Activated effector memory CD4-positive, alpha-beta T cell treated with Interleukin-2 at 50 U/mL for 16 hours (primary cell): ENCODE measurements at places on chromosomes 7 and 10.

GRCh38 chr7:158240801-158241200 lies 346.8 kb downstream of the PTPRN2 start:
- DNase-seq, result no peak

- no peak for DNase-seq
These were observed 94.8 kb upstream of the CDK13 start for GRCh38 chr7:39855325-39855674.

- no peak for DNase-seq
These were observed 4.9 kb downstream of the PTEN start for GRCh38 chr10:87868277-87868676.

DNA sequence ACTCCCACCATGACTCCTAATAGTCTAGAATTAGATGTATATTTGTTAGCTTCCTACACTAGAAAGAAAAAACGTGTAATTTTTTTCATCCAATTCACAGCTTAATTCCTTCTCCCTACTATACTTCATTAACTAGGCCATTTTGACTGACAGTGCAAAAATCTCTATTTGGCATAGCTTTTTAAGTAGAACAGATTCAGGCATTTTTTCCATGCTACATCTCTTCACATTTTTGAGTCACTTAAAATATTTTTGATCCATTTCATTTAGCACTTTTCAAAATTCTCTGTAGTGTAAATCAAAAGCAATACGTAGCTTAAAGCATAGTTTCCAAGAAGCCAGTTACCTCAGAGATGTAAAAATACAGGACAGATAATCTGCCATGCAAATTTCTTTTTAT lies 391.1 kb upstream of the NPVF start:
- no peak for DNase-seq

DNA sequence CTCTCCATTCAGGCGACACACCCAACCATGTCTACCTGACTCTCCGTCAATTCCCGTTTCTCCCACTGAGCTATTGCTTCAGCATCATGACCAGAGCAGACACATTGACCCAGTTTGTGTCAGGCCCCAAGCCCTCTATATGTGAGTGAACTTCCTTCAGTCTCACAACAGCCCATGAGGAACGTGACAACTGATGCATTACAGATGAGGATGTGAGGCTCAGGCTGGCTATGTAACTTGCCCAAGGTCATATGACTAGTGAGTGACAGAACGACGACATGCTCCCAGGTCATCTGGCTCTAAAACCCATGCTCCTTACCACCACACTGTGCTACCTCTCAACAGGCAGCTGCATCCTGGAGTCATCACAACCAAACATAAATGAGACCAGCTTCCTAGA lies 3.7 kb downstream of the TMEM140 start:
- DNase-seq, result no peak

- DNase-seq, result no peak
These were observed 71.3 kb upstream of the VWC2 start for GRCh38 chr7:49702099-49702498.

GRCh38 chr7:137120690-137121089 lies 222.8 kb downstream of the PTN start:
- no peak for DNase-seq

GRCh38 chr10:93921338-93921737 lies 27.6 kb downstream of the SLC35G1 start:
- DNase-seq, result no peak

DNA sequence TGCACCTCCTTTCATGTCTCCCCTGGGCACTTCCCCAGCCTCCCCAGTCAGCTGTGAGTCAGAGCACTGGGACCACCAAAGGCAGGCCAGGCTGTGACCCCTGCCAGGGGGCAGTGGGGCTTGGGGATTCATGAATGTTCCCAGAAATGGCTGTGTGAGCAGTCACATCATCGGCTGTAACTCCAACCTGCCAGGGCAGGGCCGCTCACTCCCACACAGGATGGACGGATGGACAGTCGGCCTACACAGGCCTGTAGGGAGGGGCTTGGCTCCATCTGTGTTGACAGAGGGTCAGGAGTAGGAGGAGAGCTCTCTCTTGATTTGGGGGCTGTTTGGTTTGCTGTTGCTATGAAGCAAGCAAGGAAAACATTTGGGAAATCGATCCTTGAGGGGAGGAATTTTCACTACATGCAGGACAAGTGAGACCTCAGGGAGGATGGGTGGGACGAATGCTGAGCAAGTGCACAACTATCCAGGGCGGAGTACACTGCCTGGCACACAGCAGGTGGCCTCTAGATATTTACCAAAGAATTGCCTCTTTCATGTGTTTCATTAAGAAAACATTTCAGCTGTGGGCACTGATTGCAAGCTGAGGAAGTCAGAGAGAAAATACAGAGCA lies 2.9 kb upstream of the IGFBP1 start:
- no peak for DNase-seq

GRCh38 chr10:49338604-49339003 lies 39.6 kb downstream of the C10orf71 start:
- DNase-seq, result no peak

GRCh38 chr7:125654076-125654475 lies 724.5 kb upstream of the POT1 start:
- no peak for DNase-seq

GRCh38 chr7:29626730-29627129 lies 63.1 kb downstream of the PRR15 start:
- no peak for DNase-seq

DNA sequence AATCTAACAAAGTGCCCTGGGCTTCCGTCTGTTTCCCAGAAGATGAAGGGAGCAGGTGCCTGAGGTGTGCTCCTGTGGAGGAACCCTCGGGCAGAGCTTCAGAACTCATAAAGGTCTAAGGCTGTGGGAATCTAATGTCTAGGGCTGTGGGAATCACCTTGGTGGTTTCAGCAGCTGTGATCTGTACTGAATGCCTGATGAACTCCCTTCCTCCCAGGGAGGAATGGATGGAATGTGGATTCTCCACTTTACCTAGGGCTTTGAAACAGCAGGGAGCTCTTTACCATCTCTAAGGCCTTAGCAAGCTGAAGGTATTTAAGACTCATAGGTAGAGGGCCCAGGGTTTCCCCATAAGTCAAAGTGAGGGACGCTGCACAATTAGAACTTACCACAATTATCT lies 36.0 kb upstream of the SEMA3E start:
- DNase-seq, result no peak

DNA sequence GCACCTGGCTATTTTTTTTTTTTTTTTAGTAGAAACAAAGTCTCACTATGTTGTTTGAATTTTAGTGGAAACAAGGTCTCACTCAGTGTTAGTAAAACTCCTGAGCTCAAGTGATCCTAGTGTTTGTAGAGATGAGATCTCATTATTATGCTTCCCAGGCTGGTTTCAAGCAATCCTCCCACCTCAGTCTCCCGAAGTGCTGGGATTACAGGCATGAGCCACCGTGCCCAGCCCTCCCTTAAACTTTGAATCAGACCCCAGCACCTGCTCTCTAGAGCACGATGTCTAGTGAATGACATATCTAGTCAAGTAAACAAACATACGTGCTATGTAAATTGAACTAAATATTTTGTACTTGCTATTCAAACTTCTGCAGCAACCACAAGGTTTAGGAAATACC lies 105.6 kb upstream of the MYO3A start:
- no peak for DNase-seq

DNA sequence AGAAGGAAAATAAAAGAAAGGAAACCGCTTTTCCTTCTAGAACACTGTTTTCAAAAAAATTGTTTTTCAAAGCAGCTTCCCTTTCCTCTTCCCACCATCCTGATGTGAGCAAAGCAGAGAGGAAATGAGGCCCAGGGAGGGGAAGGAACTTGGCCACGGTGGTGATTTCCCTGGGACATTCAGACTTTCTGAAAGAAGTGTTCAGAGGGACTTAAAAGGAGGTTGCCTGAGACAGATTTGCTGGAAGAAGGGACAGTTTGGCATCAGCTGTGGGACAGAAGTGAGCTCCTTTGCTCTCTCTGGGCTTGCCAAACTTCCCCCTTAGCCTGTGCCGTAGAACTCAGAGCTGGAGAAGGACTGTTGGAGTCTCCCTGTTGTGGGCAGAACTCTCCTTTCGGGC lies 30.3 kb downstream of the ADCYAP1R1 start:
- no peak for DNase-seq

- no peak for DNase-seq
These were observed 12.7 kb upstream of the AGR2 start for GRCh38 chr7:16817536-16817935.

GRCh38 chr10:1089017-1089689 lies 33.0 kb downstream of the WDR37 start:
- DNase-seq, result no peak

DNA sequence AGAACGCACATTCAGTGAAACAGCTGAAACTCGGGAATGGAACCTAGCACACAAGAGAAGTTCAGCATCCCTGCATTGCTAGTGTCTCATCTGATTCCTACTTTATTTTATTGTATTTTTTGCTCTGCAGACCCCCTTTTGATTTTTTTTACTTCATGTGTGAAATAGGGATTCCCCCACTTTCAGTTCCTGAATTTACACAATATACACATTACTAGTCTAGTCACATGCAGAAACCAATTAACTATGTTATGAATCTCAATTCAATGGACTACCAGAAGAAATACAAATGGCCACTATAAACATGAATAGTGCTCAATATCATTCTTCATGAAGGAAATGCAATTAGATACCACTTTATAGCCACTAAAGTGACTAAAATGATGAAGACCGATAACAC lies 386.1 kb upstream of the COBL start:
- DNase-seq, result no peak

- no peak for DNase-seq
These were observed 70.8 kb upstream of the UCN3 start for GRCh38 chr10:5293691-5294550.

- no peak for DNase-seq
These were observed 5.2 kb upstream of the KIF5B start for GRCh38 chr10:32061440-32061839.

GRCh38 chr7:37452346-37452745 lies 3.7 kb upstream of the ELMO1 start:
- DNase-seq, result no peak

GRCh38 chr7:40836218-40836617 lies 701.4 kb downstream of the SUGCT start:
- DNase-seq, result no peak

DNA sequence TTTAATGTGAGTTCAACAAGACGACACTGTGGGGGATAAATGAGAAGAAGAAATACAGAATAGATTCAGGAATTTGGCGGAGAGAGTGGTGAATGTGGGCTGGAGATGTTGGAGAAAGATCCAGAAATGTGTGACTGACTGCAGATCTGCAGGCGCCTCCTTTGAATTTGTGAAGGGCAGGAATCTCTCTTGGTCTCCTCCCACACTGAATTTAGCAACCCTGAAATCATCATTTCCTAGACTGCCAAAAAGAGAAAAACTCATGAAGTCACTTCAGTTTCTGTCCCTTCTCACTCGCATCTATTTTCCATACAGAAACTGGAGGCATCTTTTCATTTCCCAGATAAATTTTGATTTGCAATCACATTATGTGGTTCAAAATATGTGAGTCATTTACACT lies 128.7 kb downstream of the GNAI1 start:
- DNase-seq, result no peak

DNA sequence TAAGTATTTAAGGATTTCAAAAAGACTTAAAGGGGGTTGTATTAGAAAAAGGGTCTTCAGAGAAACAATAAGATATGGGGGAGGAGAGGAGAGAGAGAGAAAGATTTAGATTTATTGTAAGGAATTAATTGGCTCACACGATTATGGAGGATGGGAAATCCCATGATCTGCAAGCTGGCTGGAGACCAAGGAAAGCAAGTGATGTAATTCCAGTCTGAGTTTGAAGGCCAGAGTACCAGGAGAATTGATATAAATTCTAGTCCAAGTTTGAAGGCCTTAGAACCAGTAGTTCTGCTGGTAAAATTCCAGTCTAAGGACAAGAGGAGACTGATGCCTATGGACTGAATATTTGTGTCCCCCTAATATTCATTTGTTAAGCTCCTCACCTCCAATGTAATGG lies 20.6 kb upstream of the SLC13A1 start:
- DNase-seq, result no peak

GRCh38 chr7:55526770-55527169 lies 45.5 kb downstream of the VOPP1 start:
- DNase-seq, result no peak

DNA sequence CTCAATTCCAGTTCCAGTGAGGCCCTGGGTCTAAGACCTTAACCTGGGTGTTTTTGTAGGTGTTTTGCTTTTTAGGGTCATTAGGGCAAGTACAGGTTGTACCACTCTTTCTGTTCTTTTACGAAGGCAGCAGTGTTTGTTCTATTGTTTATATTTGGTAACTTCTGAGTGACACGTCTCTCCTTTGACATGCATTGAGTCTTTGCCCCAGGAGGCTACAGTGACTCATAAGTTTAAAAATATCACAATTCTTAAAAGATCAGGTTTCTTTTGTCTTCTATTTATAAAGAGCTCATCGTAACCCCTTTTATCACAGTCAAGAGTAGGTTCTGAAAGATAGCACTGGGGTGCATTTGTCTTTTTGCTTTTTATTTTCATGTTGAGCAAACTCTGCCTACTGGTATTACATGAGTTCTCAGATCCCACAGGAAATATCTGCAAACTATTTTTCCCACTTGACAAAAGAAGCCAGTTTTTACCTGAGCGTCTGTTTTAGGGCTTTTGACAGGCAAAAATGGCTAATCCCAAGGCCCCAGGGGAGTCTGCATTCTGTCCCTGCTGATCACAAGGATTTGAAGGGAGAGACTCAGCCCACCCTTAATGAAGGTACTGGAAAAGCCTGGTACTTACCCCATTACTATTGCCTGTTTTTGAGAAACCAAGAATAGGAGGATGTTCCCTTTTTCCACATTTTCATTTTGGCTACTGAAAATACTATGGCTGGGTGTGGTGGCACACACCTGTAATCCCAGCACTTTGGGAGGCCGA lies 7.9 kb downstream of the NUDT13 start:
- no peak for DNase-seq

GRCh38 chr10:87519582-87519981 lies 14.9 kb downstream of the MINPP1 start:
- no peak for DNase-seq

DNA sequence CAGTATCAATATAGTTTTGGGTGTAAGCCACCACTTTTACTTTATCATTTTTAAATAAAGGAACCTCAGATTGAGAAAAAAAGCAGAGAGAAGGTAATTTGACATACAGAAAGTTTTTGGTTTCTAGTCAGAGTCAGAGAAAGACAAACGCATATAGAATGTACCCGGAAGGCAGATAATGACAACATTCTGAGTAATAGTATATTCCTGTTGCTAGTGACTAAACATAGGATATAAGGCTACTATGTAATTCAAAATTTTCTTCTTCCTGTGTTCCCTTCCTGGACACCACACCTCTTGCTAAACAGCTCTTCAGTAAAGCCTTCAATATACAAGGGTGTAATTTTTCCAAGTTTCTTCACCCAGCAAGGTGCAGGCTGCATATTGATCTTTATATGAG lies 597.6 kb downstream of the PCDH15 start:
- no peak for DNase-seq

- DNase-seq, result no peak
These were observed 263.9 kb downstream of the ELFN1 start for GRCh38 chr7:1934017-1934416.

DNA sequence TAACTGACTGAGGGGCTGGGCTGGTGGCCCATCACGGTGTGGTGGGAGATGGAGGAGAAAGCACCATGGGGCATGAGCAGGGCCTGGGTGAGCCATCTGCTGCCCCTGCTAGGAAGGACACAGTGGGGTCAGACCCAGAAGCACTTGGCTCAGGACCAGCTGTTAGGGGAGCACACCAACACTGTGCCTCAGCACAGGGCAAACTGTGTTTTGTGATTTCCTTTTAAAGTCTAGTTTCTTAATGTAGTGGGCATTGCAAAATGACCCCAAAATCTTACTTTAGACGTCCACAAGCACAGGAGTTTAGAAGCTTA lies 41.2 kb downstream of the NCAPG2 start:
- DNase-seq, result no peak

- DNase-seq, result no peak
These were observed 77.0 kb upstream of the NMT2 start for GRCh38 chr10:15245530-15245929.

- DNase-seq, result no peak
These were observed 64.8 kb upstream of the LOXL4 start for GRCh38 chr10:98332623-98333269.
